Fibroblast of villous mesenchyme (primary cell): ENCODE measurements at places on chromosomes 1 and 21.

DNA sequence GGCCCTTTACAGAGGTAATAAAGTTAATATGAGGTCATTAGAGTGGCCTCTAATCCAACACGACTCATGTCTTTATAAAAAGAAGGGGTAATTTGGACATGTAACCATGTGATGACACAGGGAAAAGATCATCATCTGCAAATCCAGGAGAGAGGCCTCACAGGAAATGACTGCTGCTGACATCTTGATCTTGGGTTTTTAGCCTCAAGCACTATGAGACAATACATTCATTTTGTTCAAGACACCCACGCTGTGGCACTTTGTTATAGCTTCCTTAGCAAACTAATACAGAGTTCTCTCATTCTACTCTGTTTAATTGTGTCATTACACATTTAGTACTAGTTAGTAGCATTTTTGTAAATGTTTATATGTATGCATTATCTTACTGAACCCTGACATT, 64.0 kb upstream of the RUNX1 start:
- DNase-seq: no peak

GRCh38 chr1:112298558-112298957, 97.5 kb upstream of the CTTNBP2NL start:
- DNase-seq: peak; percentile 66

GRCh38 chr1:167011560-167012191, 22.6 kb downstream of the MAEL start:
- DNase-seq: no peak

DNA sequence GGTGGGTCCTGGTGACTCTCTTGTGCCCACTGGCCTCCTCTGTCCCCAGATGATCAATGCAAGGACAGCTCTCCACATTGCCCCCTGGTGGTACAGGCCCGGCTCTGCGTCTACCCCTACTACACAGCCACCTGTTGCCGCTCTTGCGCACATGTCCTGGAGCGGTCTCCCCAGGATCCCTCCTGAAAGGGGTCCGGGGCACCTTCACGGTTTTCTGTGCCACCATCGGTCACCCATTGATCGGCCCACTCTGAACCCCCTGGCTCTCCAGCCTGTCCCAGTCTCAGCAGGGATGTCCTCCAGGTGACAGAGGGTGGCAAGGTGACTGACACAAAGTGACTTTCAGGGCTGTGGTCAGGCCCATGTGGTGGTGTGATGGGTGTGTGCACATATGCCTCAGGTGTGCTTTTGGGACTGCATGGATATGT, 10.8 kb downstream of the ADAMTSL4 start:
- DNase-seq: peak; percentile 60

GRCh38 chr1:159296706-159297375, 5.3 kb upstream of the FCER1A start:
- DNase-seq: no peak

- peak; percentile 79 for DNase-seq
Measured at GRCh38 chr1:212368073-212368484, 46.6 kb downstream of the PACC1 start.

DNA sequence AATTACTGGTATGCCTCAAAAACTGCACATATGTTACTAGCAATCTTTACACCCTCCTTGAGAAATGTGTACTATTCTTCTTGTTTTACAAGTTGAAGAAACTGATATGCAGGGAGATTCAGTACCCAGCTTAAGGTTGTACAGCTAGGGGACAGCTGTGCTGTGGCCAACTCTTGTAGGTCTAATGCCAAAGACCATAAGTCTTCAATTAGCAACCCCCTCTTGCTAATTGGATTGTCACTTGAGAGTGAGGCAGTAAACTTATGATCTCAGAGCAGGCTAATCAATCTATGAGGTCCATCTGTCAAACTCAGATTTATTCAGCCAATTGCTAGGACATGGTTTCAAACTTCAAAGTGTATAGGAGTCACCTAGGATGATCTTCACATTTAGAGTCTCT, 492.0 kb upstream of the USP24 start:
- DNase-seq: no peak

GRCh38 chr1:67230539-67230938, 64.3 kb downstream of the IL23R start:
- DNase-seq: no peak

DNA sequence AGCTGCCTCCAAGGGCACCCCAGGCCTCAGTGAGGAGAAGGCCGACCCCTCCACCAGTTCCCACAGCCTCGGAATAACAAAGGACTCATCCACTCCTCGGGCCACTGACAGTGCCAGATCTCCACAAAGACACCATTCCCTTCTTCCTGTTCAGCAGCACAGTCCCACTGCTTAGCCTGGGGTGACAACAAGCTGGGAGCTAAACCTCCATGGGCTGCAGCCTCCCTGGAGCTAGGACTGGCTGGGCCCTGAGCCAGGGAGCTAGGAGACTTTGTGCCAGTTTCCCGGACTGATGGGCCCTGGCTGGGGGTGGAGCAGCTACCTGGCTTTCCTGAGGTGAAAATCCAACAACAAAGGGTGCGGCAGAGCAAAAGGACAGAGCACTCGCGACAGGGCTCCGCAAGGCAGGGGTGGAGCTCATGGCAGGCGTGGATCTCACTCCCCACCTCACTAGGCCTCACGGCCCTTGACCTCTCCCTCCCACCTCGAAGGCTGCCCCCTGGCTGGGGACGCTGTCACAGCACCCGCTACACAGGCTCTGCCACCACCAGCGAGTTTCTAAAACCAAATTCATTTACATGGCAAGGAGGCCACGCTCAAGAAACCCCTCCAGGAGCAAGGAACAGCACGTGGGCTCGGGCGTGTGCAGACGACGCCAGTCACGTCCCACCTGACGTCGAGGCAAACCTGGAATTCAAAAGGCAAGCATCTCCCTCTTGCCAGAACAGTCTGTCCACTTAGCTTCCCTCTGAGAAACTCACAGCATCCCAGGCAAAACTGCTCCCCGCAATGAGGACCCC, 13.8 kb downstream of the SLC35E2B start:
- no peak for DNase-seq

GRCh38 chr1:64579767-64580166, 109.8 kb downstream of the CACHD1 start:
- no peak for DNase-seq

GRCh38 chr1:43199093-43199726, 27.1 kb downstream of the CFAP57 start:
- DNase-seq: no peak

DNA sequence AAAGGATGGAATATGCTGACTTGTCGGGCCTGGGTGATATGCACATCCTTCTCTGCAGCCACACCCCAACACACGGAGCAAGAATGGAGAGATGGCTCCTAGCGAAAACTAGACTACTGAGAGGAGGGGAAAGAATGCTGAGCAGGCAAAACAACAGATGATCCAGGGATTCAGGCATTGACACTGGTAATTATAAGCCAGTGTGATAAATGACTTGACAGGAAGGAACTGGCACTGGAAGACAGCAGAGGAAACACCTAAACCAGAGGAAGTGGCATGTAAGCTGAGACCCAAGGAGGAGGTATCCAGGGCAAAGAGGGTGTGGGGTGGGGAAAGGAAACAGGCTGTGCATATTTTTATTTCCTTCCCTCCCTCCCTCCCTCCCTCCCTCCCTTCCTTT, 31.7 kb upstream of the KHDRBS1 start:
- DNase-seq: no peak

GRCh38 chr1:179034720-179035119, 9.0 kb downstream of the FAM20B start:
- DNase-seq: peak; percentile 69

GRCh38 chr1:239537795-239538194, 151.4 kb downstream of the CHRM3 start:
- DNase-seq: no peak

DNA sequence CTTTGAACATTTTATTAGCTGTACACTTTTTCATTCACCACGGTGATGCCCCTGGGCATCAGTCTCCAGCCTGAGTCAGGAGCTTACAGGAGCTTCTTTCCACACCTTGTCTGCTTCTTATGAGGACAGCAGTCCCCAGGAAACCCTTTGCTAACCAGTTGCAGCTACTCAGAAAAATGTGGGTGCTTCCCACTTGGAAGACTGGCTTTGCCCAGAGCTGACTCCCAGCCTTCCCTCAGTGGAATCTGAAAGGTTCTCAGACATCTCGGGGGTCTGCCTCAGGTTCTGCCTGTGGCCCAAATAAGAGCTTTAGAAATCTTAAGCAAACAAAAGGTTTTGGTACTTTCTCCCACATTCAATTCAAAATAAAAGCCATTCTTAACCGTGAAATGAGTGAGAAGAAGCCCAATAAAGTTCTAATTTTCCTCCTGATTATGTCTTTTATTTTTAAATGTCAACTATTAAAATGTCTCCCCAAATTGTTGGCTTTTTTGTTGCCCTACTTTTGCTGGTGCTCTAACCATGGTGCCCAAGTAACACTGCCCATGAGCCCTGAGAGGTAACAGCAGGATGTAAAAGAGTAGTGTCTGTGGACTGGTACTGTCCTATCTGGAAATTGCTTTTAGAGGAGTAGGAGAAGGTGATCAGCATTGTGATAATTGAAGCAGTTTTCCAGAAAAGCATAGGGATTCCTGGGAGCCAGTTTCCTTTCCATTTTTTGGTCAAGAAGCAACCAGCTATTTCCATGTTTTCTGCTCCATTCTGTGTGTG, 5.6 kb downstream of the C1orf53 start:
- DNase-seq: no peak

- no peak for DNase-seq
Measured at GRCh38 chr1:212674872-212675271, 24.8 kb downstream of the BATF3 start.

DNA sequence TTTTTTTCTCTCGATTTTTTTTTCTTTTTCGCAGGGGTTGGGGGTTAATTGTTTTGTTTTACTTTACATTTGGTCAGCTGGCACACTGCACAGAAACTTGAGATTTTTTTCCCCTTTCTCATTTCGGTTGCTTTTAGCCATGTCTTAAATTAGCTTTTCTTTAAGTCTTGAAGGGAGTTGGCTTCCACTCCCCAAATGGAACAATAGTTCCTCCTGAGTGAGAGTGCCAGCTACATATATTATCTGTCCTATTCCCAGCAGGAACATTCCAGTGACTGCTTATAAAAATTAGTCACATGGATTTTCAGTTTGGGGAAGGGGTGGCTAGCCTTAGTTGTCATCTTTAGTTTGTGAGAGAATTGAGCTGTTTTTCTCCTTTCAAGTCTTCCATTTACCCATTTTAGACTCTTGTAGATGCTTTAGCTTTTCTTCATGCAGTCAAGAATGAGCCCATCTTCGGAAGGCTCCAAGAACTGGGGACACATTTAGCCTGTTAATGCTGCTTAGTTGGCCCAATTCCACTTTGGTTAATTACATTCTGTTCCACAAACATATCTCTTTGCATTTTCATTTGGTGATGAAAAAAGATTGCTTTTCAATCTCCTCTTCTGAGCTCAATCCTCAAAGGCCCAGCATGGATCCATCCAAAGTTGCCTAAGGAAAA, 510.1 kb upstream of the CXADR start:
- DNase-seq: no peak

DNA sequence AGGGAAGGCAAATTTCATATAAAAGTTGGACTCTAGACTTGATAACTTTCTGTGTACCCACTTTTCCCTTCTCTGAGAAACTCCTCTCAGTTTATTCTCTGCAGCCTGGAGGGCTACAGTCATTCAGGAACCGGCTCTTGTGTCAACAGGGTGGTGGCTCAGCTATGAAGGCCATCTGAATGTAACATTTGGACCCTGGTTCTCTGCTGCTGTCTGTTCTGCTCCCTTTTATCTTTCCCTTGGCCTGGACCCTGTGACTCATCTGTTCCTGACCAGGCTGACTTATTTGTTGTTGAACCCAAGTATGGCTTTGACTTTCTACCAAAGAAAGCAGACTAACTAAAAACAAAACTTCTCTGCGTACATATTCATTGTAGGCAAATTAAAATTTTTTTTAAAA, 75.4 kb downstream of the CENPF start:
- DNase-seq: no peak

DNA sequence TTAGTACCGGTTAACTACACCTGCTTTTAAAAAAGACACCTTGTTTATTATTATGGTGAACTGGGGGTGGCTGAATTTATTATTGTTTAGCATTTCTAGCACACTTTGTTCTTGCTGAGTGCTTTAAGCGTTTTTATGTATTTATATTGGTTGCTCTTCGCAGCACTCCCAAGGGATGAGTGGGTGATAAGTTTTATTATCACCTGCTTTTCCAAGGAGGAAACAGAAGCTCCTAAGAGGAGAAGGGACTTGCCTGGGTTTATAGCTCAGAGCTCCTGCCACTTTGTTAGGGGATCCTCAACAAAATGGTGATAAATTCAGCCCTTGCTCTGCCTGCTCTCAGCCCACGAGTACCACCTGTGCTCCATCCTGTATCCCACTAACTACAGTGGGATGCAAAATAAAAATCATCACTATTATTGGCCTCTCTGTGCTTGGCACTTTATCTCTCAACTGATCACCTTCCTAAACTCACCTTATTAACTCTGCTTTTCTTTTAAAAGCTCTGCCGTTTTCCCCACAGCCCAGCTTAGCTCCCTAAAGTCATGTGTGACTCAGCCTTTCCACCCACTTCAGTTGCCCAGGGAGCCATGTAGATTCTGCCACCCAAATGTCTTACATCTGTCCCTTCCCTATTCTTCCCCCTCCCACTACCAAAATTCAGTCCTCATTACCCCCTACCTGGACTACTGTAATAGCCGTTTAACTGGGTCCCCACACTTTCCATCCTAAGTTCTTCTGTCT, 44.5 kb downstream of the BCL9 start:
- DNase-seq: no peak

GRCh38 chr1:153333902-153334301, 14.7 kb downstream of the PGLYRP4 start:
- DNase-seq: no peak

DNA sequence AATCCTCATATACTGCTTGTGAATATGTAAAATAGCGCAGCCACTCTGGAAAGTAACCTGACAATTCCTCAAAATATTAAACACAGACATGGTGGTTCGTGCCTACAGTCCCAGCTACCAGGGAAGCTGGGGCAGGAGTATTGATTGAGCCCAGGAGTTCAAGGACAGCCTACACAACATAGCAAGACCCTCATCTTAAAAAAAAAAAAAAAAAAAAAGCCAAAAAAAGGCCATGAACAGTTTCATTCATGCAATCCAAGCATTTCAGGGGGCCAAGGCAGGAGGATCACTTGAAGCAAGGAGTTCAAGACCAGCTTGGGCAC, 4.6 kb downstream of the USP48 start:
- DNase-seq: no peak

GRCh38 chr21:40985370-40985769, 138.4 kb upstream of the DSCAM start:
- no peak for DNase-seq

DNA sequence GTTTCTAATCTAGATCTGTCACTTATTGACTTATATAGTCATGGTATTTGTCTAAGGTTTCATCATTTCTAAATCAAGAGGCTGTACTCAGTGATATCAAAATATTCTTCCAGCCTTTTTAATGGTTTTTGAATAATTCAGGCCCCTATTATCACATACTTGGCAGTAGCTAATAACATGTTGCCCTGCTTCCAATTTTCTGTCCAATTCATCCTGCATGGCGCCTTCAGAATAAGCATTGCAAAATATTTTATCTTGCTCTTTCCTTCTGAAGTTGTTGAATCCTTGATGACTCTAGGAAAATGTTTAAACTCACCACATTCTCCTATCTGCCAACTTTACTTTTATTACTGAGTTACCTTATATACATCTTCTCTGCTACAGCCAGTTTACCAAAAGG, 517.2 kb upstream of the B3GALT2 start:
- no peak for DNase-seq
